ENCODE measurements at places on chromosomes 16 and 17.

- DNase-seq: no peak
Observed at GRCh38 chr17:29237476-29238132, 9.1 kb upstream of the CRYBA1 start.

GRCh38 chr17:50618300-50618699 is 16.4 kb upstream of the ABCC3 start:
- DNase-seq: no peak

DNA sequence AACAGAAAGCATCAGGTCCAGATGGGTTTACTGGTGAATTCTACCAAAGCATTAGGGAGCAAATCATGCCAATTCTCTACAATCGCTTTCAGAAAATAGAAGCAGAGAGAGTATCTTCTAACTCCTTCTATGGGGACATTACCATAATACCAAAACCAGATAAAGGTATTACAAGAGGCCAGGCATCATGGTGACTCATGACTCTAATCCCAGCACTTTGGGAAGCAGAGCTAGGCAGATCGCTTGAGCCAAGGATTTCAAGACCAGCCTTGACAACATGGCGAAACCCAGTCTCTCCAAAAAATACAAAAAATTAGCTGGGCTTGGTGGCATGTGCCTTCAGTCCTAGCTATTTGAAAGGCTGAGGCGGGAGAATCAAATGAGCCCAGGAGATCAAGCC is 23.0 kb downstream of the HBQ1 start:
- no peak for DNase-seq

DNA sequence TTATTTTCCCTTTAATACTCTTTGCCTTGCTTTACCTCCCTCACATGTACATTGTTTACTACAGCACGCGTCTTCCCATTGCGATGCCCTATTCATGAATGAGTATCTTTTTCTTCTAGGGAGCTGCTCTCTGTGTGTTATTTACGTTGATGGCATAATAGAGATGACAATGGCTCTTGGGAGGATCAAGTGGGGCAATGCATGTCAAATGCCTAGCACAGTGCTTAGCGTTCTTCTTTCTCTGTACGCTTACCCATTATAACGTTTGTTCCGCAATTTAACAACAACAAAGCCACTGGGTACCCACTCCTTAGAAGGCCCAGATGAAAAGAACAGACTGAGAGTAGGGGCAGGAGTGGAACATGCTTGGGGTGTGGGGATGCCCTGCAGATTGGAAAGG is 271.6 kb upstream of the TNRC6C start:
- DNase-seq: no peak

GRCh38 chr16:30018731-30019158 is 4.3 kb upstream of the C16orf92 start:
- no peak for DNase-seq

- no peak for DNase-seq
Observed at GRCh38 chr16:73572135-73572828, 524.4 kb upstream of the ZFHX3 start.

DNA sequence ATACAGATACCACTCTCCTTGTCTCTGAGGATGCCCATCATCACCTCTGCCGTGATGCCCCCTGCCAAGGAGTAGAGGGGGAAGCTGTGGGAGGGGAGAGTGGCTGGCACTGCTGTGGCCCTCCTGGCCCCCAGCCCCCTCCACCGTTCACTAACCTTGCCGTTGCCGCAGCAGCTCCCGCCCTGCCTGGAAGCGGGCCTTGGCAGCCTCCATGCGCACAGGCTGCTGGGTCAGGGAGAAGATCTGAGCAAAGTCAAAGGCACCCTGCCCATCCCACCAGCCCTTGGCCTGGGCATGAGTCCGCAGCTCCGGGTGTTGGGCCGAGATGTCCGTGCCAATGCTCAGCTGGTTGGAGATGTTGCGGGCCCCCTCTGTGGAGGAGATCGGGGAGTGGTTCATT is 2.4 kb downstream of the SCRN2 start:
- no peak for DNase-seq

All from GM13977 (cell line).